Fibroblast of the conjunctiva (primary cell): ENCODE measurements at places on chromosomes 2 and 18.

DNA sequence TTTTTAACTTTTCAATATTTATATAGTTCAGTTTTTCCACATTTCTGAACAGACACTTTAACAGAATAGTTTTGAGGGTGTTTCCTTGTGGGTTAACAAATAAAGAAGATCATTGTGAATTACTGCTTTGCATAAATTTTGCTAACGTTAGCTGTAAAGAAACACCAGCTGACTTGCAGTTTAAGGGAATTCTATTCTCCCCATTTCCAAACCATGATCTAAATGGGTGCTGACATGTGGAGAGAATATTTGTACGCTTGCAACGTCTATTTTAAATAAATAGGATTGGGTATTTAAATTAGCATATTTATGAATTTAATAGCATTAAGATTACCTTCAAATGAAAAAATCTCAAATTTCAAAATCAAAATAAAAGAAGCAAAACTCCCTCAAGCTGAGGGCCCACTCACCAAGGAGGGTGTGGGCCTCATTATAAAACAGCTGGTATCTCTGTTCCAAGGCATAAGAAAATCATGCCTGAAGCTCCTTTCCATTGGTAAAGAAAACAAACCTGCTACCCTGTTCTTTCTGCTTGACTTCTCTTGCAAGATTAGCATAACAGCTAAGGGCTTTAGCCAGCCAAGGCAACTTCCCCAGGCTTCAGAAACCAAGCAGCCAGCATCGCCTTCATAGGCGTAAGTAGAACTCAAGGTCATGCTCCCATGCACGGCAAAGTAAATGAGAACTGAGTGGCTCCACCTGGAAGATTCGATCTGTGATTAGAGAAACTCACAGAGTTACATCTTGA, 3.2 kb downstream of the MRO start:
- peak; percentile 33 for DNase-seq

GRCh38 chr2:127058246-127058953, 48.6 kb downstream of the BIN1 start:
- DNase-seq: no peak

DNA sequence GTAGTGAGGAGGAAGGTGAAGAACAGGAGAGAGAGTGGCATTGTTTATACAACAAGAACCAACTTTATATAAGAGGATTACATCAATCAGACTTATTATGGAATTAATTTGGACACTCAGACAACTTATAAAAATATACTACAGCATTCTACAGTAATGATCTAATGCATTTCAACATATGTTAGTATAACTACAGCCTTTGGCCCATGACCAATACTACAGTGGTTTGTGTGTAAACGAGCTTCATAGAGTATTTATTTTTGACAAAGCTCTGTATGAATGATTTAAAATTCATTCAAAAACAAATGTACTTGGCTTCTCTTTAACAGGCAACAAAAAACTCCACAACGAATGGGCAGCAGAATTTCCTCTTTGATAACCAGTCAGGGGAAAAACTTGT, 72.8 kb downstream of the ZNF521 start:
- DNase-seq: no peak

DNA sequence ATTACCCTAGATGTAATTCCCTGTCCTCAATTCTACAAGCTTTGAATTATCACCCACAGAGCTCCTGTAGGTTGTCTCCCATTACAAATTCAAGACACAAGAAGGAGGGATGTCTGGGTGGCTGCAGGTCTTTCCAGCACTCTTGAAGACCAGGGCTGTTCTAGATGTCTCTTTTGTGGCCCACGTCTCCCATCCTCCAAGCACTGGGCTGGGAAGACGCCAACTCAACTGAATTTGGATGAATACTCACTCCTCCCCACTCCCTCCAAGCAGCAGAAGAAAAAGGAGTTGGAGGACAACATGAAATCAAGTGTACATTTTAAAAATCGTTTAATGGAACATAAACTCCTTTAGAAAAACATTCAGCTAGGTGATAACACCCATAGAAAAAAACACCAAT, 31.2 kb downstream of the SMAD7 start:
- no peak for DNase-seq

GRCh38 chr2:47070920-47071824, 83.9 kb downstream of the STPG4 start:
- no peak for DNase-seq

- no peak for DNase-seq
Observed at GRCh38 chr18:31648966-31649429, 35.4 kb downstream of the B4GALT6 start.

DNA sequence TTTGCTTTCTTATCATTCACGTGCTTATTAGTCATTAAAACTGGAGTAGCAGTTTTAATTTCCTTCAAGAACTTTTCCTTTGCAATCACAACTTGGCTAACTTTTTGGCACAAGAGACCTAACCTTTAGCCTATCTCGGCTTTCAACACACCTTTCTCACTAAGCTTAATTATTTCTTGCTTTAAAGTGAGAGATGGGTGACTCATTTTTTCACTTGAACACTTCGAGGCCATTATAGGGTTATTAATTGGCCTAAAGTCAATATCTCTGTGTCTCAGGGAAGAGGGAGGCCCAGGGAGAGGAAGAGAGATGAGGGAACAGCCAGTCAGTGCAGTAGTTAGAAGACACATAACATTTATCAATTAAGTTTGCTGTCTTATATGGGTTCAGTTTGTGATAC, 289.8 kb downstream of the RBM43 start:
- no peak for DNase-seq

GRCh38 chr2:2306878-2307277, 24.2 kb downstream of the MYT1L start:
- no peak for DNase-seq

- no peak for DNase-seq
Observed at GRCh38 chr2:151786483-151786882, 41.7 kb downstream of the ARL5A start.

DNA sequence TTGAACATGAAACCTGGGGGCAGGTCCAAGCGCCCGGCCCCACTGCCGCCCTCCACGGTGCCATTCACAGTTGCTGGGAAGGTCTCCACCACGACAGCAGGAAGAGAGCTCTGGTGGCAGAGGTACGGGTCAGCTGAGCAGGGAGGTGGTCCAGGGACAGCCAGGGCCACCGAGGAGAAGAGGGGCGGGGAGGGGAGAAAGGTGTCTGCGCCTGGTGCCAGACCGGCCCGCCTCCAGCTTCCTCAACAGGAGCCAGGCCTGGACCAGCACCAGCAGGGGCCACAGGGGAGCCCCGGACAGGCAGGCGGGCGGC, 56.2 kb downstream of the BIN1 start:
- DNase-seq: no peak

GRCh38 chr18:45522371-45522770, 92.9 kb upstream of the SLC14A2 start:
- DNase-seq: no peak

DNA sequence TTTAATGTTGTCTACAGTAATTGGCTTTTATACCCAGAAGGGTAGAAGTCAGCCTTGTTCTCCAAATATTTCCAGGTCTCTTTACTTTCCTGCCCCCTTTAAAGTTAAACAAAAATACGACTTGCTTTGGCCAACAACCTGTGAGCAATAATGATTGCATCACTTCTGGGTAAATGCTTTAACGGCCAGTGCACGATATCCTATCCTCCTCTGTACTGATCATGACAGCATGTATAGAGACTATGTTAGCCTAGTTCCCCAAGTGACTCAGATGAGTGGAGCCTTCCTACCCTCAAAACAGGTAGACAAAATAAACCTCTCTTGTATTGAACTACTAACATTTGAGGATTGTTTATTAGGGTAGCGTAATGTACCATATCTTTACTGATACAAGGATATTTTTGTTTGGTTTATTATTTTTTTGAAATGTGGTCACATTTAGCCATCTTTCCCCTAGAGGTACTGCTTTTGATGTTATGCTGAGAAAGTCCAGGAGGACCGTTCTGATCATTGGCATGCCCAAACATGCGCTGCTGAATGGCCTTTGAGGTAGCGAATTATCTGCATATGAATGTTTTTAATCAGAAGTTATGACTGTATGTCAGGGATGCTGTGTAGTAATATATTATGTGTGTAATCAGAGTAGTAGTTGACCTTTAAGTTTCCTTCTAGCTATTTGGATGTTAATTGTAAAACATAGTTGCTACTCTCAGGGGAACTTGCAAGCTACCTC, 262.6 kb upstream of the DCC start:
- no peak for DNase-seq

DNA sequence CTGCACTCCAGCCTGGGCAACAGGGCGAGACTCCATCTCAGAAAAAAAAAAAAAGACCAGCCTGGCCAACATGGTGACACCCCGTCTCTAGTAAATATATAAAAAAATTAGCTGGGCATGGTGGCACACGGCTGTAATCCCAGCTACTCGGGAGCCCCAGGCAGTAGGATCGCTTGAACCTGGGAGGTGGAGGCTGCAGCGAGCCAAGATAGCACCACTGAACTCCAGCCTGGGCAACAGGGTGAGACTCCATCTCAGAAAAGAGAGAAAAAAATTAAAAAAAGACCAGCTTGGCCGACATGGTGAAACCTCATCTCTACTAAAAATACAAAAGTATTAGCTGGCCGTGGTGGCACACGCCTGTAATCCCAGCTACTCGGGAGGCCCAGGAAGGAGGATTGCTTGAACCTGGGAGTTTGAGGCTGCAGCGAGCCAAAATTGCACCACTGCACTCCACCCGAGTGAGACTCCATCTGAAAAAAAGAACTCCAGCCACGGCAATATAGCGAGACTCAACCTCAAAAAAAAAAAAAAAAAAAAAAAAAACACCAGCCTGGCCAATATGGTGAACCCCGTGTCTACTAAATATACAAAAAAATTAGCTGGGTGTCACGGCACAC, 346.1 kb upstream of the PLGLB2 start:
- no peak for DNase-seq

GRCh38 chr2:183868707-183869106, 729.6 kb upstream of the ZNF804A start:
- DNase-seq: no peak

DNA sequence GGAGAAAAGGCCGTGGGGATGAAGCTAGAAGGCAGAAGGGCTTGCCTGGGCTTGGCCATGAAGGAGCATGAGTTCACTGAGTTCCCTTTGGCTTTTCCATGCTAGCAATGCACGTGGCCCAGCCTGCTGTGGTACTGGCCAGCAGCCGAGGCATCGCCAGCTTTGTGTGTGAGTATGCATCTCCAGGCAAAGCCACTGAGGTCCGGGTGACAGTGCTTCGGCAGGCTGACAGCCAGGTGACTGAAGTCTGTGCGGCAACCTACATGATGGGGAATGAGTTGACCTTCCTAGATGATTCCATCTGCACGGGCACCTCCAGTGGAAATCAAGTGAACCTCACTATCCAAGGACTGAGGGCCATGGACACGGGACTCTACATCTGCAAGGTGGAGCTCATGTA, 2.9 kb downstream of the CTLA4 start:
- no peak for DNase-seq

- no peak for DNase-seq
Observed at GRCh38 chr18:33937270-33937816, 287.4 kb downstream of the NOL4 start.

DNA sequence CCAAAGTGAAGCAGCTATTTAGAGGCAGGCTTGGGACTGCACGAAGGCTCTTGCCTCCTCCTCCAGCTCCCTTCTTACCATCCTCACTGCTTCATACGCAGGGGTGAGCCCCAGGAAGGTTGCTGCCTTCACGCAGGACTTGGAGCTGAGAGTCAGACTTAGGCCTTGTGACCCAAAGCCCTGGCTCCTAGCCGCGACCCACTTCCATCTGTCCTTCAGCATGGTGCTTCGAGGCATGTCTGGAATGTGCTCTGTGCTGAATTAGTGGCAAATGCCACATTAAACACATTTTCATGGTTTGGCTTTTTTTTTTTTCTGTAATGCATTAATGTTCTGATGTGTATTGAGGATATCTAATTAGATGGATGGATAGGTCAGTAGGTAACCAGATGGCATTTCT, 37.5 kb downstream of the ITGB1BP1 start:
- no peak for DNase-seq

GRCh38 chr2:42060718-42061619, 13.1 kb downstream of the PKDCC start:
- DNase-seq: no peak

- DNase-seq: no peak
Observed at GRCh38 chr18:62175521-62175920, 11.3 kb downstream of the PIGN start.

- DNase-seq: no peak
Observed at GRCh38 chr18:46386788-46387187, 270.2 kb downstream of the LOXHD1 start.

GRCh38 chr18:40414155-40414754, 1540.8 kb upstream of the PIK3C3 start:
- DNase-seq: no peak

DNA sequence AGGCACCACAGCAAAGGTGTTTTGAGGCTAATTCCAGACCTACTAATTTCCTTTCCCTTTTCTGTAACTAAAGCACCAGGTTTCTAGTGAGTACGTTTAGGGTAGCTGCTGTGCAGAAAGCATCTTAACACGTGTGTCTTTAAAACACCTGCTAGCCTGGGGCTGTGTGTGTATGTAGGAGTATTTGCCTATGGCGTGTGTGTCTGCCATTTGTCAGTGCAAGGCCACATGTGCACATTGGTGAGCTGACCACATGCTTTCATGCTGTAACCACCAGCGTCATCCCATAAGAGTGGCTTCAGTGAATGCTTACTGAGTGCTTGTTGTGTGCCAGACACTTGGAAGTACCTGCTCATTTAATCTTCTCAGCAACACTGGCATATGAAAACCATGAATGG, 241.6 kb downstream of the SEPTIN10 start:
- DNase-seq: no peak

- no peak for DNase-seq
Observed at GRCh38 chr2:67836866-67837265, 225.9 kb downstream of the C1D start.

DNA sequence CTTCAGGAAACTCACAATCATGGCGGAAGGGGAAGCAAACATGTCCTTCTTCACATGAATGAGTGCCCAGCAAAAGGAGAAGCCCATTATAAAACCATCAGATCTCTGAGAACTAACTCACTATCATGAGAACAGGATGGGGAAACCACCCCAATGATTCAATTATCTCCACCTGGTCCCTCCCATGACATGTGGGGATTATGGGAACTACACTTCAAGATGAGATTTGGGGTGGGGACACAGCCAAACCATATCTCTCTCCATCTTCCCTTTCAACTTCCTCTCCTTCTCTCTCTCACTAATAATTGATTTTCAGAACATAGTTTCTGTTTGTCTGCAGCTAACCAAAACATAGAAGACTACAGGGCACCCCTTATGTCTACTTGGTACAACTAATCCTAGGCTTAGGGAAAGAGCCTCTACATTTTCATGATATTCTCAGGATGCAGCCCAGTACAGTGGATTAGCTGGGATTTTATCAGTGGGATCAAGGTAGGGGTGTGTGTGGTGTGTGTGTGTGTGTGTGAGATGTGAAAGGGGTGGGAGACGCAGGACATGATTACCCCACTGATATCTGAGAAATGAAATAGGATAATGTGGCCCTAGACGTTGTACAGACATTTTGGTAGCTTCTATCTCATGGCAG, 2.8 kb upstream of the ATF2 start:
- DNase-seq: no peak

DNA sequence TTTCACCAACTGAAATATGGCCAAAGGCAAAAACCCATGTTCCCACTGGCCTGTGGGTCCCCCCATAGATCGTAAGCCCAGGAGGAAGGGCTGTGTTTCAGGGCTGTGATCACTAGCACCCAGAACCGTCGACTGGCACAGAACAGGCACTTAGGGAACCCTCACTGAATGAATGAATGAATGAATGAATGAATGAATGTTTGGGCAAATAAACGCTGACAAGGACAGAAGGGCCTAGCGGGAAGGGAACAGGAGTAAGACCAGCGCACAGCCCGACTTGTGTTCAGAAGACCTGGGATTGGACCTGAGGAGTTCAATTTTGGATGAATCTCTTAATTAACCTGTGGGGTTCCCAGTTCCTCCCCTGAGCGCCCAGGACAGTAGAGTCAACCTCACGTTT, 76.2 kb downstream of the TPO start:
- no peak for DNase-seq
